ENCODE measurements at places on chromosomes 2 and 18. TPM values are rescaled to one million over a fixed set of nuclear protein-coding genes. Genes with fewer than 3 reads are reported as not detected.

CYBRD1 gene
- 568 TPM for total RNA-seq

COLEC12 gene
- 28.0 TPM for total RNA-seq

TFCP2L1 gene
- total RNA-seq, result under 0.01 TPM

CXCR4 gene
- 0.13 TPM for total RNA-seq

GCKR gene
- 0.78 TPM for total RNA-seq

TMEM247 gene
- total RNA-seq, result not detected

RAMP1 gene
- 6.8 TPM for total RNA-seq

VWA3B gene
- not detected for total RNA-seq

SFT2D3 gene
- 6.0 TPM for total RNA-seq

POTEJ gene
- not detected for total RNA-seq

CIDEA gene
- 0.52 TPM for total RNA-seq

REG1B gene
- total RNA-seq, result not detected

RGPD4 gene
- under 0.01 TPM for total RNA-seq

TCF7L1 gene
- 6.1 TPM for total RNA-seq

CD8B2 gene
- total RNA-seq, result 0.13 TPM

UGGT1 gene
- 113 TPM for total RNA-seq

MSTN gene
- total RNA-seq, result 0.32 TPM

GYPC gene
- total RNA-seq, result 77.5 TPM

PSTPIP2 gene
- total RNA-seq, result 9.9 TPM

WDR43 gene
- total RNA-seq, result 63.0 TPM

ABCG8 gene
- total RNA-seq, result not detected

IL1RN gene
- not detected for total RNA-seq

All from articular chondrocyte of knee joint (primary cell).